ENCODE measurements at places on chromosomes 11 and 22.

DNA sequence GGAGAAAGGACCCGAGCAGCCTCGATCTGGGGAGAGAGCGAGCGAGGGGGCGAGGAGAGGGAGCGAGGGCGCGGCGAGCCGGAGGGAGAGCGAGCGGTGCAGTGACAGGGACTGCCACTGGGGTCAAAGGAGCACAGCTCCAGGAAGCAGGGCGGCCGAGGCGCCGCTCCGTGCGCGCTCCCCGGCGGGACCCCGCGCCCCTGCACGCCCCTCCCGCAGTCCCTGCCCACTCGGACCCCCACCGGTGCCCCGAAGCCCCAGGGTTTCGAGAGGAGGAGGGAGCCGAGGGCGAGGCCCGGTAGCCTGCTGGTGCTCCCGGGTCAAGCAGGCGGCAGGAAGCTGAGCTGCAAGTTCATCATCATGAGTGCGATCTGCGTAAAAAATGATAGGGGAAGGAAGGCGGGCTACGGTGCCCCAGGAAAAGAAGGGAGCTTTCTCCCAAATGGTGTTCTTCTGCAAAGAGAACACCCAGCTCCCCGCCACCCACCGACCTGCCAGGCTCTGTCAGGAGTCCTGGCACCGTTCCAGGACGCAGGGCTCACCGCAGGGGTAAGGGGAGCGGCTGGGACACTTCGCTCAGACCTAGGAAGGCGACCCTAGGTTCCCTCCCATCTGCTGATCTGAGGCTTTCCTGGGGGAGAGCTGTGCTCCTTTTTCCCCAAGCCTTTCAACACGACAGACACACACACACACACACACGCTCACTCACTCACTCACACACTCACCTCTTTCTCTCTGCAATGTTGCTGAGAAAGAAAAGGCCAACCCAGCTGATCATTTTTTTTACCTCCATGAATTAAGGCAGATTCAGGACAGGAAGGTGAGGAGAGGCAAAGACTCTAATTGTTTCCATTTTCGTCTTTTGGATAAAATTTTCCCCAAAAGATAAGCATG, at the start of gene MPPED2:
TSS of gene MPPED2 (minus strand) at position 103 of the 894 bp plus-strand sequence. CDS start 5,980 bp downstream, outside the sequence.
- DNase-seq, result peak; percentile 76

DNA sequence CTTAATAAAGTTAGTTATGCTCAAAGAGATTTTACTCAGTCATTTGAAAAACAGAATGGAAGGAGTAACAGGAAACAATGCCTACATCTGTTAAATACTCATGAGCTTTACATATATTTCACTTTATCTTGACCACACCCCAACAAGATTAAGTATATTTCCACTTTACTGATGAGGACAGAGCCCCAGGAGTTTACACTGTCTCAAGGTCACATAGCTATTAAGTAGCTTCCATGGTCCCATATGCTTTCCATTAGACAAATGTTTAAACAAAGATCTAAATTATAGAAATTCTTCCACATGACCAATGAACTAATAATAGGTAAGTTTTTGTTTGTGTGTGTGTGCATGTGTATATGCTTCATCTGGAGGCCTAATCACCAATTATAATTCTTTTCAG, 30.2 kb downstream of the MRTFA start:
- no peak for DNase-seq

DNA sequence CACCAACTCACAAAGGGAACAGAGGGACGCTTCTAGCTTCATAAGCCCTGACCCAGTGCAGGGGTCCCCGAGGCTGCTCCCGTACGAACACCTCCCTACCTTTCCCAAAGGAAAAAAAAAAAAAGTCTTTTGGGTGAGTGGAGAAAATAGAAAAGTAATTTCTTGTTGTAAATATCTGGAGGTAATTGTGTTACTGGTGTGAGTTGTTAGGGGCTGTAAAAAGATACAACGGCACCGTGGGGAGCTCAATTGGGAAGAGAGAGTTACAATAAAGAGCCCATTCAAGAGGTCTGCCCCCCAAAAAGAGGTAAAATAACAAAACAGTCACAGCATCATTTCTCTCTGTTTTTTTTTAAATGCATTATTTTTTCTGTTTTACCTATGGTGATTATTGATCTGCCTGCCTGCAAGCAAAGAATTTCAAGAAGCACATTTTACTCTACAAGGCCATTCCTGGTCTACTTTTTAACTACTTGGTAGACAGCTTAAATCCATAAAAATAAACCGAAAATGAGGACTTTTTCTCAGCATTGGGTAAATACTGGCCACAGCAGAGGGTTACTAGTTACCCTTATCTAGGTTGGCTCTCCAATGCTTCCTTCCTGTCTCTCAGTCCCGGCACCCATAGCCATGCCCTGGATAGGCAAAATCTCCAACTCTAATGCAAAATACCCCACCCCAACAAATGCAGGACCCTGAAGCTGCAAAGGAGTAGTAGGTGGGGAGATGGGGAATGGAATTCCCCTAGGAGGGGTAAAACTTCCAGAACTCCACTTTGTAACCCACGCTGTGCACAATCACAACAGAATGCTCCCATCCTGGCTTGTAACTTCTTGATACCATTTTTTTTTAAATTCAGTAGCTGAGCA, 3.1 kb downstream of the PAX6 start:
- DNase-seq, result peak; percentile 10

GRCh38 chr22:25764270-25765015, 22.5 kb downstream of the MYO18B start:
- no peak for DNase-seq

- peak; percentile 35 for DNase-seq
These were observed 906.3 kb downstream of the DLG2 start for GRCh38 chr11:84720706-84721402.

DNA sequence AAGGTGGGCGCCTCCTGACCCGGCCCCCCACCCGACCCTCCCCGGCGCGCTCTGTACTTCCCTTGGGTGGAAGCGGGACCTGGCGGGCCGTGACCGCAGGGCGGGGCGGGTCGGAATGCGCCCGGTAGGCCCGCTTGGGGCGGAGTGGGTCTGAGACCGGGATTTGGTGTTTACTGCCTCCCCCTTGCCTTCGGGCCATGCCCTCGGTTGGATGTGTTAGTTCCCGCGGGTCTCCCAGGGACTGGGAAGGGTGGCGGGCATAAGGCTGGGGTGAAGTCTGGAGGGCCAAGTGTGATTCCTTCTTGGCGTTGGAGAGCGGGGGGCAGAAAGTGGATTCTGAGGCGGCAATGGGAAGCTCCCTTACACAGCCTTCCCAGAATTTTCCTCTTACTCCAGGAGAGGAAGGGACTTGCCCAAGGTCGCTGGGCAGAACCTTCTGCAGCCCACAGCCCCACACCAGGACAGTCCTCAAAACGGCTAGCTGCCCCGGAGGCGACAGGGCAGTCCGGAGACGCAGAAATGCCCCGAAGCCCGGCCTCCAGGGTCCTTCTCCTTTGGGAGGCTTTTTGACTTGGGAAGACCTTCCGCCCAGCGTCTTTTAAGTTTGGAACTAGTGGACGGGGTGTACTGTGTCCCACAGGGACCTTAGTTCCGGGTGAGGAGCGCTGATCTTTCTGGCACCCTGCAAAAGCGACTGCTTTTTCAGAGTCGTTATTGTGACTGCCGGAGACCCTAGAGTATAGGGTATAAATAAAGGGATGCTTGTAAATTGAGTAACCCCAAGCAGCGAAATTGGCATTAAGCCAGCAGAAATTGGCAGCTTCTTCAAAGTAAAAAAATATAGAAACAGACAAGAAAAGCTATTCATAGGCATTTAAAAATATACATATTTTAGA, 647 bp downstream of the SWAP70 start:
- DNase-seq, result peak; percentile 74

Measured in right kidney (tissue), 9 donors.